ENCODE measurements at places on chromosomes 11 and 22.
A peak's percentile ranks its signal among the peaks of the same experiment; 100 is the strongest.

GRCh38 chr11:64357904-64358535 is 942 bp upstream of the RPS6KA4 start:
- DNase-seq = peak; percentile 83

DNA sequence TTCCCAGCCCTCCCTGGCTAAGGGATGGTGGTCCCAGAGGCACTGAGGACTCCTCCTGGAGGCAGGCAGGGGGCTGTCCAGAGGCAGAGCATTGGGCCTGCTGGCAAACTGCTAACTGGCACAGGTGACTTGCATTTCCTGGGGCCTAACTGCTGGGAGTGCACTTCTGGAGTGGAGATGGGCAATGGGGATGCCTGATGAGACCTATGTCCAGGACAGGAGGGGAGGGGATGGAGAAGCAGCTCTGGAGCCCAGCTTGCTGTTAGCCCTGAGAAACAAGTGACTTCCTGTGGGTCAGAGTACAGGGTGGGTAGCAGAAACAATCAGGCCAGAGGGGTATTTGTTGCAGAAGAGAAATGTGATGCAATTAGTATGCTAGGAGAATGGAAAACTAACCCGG is 253.2 kb downstream of the ST3GAL4 start:
- DNase-seq = no peak

DNA sequence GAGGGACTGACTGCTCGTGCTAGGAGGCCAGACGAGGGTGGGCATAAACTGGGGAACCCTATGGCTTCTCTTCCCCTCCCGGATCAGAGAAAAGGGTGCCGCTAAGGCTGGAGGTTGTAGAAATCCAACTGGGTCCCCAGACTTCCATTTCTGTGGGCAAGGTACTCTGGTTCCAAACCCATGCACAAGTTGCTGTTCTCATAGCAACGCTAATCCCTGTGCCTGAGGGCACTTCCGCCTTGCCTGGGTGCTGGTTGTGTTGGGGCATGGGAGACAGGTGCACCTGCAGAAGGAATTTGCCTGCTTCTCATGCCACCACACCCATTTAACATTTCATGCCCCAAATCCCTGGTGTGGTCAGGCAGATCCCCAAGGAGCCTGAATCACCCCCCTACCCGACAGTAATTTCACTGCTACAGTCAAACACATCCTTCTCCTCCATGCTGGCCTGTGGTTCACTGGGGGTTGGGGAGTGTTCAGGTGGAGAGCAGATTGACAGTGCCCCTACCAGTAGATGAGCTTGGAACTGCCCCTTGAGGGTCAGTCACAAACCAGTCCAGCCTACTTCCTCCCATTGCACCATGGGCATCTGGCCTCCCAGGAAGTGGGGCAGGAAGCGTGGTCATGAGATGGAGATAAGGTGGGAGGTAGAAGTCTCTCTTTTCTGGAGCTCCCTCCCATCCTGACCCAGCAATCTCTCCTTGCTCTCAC is 1.2 kb downstream of the C2CD2L start:
- DNase-seq = peak; percentile 70

DNA sequence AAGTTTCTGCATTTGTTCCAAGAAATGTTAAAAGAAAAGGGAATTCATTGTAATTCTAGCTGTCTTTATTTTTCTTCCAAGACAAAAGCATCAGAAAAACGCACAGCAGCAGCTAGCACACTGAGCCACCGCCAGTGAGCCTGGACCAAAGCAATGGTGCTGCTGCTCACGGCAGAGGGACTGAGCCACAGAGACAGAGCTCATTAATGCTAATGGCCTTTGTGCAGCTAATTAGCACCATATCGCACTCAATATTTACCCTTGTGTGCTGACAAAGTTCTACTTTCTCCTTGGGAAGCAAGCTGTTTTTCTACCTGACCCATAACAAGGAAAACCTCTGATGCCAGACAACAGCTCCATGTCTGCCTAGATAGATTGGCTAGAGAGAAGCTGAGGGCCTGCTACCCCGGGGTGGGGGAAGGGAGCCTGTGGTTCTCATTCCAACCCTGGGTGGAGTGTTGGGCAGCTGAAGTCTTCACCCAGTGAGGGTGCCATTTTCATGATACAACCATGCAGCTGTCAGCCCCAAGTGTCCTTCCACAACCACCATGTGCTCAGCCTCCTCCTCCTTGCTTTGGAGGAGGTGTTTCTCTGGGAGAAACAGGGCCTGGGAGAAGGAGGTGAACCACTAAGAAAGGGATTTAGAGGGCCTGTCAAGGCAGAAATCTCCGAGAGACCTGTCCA is 131.1 kb upstream of the NCAM1 start:
- DNase-seq = no peak

DNA sequence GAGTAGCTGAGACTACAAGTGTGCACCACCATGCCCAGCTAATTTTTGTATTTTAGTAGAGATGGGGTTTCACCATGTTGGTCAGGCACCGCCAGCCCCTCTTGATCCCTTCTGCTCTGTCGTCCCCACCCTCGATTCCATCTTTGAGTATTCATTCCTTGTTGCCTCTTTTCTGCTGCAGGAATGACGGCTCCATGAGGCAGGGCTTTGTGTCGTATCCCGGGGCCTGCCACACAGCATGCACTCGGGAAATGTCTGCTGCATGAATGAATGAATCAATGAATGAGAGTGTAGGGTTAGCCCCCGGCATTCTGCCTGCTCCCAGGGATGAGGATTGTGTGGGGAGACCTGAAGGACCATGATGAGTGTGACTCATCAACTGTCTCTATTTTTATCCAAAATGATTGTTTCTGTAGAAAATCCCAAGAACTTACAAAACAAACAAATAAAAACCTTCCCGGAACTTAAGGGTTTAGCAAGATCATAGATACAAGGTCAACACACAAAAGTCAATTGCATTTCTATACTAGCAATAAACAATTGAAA is 54.6 kb upstream of the SLC22A12 start:
- DNase-seq = no peak

GRCh38 chr11:96157517-96157873 is 185.5 kb downstream of the MAML2 start:
- no peak for DNase-seq

GRCh38 chr11:44505581-44506054 is 59.8 kb upstream of the CD82 start:
- DNase-seq = no peak

GRCh38 chr11:83611031-83611430 is 324.9 kb upstream of the CCDC90B start:
- no peak for DNase-seq

- no peak for DNase-seq
These were observed 13.2 kb downstream of the BBS1 start for GRCh38 chr11:66523611-66524010.

GRCh38 chr11:91773090-91773489 is 451.5 kb upstream of the FAT3 start:
- DNase-seq = no peak

GRCh38 chr11:83649528-83649855 is 363.3 kb upstream of the CCDC90B start:
- no peak for DNase-seq

- no peak for DNase-seq
These were observed at the start of gene OR52K1 for GRCh38 chr11:4482445-4482844. Gene OR52K1 (plus strand): TSS chr11:4482646. CDS start chr11:4488901, 6,255 bp downstream.

DNA sequence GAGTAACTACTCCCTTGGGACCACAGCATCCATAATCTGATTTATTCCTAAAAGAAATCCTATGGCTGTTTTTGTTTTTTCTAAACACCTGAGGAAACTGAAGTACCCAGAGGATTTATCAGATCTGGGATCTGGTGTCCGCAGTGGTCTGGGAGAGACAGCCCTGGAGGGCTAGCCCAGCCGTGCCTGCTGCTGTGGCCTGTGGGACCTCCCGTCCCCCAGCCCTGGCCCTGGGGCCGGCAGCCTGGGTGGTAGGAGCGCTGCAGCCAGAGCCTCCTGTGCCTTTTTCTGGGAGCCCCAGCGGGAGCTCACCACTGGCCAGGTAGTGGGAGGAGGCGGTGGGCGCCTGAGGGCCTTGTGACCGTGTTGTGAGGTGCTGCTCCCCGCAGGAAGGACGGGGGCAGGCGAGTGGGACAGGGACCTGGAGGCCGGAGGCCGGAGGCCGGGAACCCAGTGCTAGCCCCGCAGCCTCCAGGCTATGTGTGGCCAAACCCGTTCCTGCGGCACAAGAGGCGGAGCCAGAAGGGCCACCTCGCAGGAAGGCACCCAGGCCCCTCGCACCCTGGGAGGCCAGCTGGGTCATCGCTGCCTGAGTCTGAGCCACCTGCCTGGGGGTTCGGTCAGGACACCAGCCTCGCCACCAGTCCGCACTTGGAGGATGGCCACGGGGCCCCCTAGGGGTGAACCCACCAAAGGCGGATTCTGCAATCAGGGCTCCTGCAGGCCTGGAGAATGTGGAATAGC is 18.2 kb upstream of the C11orf96 start:
- DNase-seq = no peak

- DNase-seq = no peak
These were observed 49.4 kb upstream of the NAV2 start for GRCh38 chr11:19663206-19663605.

DNA sequence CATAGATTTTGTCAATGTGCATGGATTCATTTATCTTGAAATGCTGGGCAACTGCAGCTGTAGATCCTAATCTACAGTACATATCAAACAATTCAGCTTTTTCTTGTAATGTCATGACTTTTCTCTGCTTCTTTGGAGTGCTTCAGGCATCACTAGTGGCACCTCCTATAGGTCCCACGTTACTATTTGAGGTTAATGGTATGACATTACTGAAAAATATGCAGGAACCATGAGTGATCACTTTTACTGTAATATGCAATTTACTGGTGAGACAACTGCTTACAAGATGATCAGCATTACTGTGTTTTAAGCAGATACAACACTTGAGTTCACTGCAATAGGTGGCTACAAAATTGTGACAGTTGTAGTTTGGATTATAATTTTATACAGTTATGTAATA is 3.0 kb downstream of the CENATAC start:
- no peak for DNase-seq

DNA sequence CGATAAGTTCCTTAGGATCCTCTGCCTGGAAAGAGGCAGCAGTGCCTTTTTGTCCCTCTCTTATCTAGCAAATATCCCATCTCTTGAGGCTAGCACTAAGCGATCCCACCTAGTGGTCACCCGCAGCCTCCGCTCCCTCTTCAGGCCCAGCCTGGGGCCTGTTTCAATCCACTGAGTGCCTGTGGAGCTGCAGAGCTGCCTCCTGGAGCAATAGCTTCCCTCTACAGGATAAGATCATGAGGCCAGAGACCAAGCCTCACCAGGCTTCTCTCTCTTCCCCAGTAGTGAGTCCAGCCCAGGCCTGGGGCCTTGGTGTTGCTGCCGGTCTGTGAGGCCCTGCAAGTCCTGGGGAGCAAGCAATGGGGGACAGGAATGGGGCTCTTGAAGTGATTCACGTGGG is 65.8 kb downstream of the SLC22A12 start:
- no peak for DNase-seq

- no peak for DNase-seq
These were observed 257.7 kb downstream of the TBC1D22A start for GRCh38 chr22:47020166-47020565.

DNA sequence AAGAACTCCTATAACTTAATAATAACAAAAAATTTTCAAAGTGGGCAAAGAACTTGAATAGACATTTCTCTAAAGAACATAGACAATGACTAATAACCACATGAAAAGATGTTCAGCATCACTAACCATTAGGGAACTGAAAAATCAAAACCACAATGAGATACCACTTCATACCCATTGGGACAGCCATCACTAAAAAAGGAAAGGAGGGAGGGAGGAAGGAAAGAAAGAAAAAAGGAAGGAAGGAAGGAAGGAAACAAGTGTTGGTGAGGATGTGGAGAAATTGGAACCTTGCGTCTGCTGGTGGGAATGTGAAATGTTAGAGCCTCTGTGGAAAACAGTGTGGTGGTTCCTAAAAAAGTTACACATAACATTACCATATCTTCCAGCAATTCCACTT is 55.8 kb downstream of the MS4A13 start:
- DNase-seq = no peak

DNA sequence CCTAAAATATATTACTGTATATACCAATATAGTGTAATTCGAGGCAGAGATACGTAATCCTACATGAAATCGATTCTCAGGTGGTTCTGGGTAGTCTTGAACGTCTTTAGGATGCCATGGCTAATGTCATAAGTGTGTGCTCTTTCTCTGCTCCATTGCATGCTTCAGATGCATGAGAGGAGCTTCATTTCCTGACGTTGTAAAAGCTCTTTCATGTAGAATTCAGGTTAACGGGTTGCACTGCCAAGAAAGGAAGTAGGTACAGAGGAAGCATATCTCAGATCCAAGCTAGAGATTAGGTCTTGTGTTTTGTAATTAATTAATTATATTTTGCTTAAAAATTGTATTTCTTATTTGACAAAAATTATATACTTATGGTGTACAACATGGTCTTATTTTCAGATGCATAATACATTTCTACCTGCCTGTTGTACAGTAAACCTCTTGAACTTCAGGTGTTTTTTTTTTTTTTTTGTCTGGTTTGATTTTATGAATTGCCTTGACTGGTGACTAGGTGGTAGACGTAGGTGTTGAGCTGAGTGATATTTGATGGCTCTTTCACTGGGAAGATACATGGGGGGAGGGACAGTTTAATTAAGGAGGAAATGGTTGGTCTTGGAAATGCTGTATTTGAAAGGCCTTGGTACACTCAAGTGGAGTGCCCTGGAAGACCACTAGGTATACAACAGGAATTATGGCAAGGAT is 9.3 kb downstream of the NUP50 start:
- DNase-seq = no peak

DNA sequence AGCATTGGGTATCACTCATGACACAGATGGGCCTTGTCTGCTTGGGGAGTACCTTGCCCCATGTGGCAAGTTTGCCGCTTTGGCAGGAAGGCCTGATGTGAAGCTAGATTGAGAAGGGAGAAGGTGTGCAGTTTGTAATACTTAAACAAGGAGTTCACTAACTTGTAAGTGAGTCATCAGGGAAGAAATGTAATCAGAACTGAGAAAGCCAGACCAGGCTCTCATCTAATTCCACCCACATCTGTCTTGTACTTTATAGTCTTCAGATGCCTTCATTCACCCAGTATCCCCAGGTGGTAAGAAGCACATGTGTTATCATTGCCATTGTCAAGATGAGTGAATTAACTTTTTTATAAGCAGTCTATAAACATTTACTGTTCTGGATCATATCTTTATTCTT is 116.0 kb upstream of the DDI1 start:
- DNase-seq = no peak

DNA sequence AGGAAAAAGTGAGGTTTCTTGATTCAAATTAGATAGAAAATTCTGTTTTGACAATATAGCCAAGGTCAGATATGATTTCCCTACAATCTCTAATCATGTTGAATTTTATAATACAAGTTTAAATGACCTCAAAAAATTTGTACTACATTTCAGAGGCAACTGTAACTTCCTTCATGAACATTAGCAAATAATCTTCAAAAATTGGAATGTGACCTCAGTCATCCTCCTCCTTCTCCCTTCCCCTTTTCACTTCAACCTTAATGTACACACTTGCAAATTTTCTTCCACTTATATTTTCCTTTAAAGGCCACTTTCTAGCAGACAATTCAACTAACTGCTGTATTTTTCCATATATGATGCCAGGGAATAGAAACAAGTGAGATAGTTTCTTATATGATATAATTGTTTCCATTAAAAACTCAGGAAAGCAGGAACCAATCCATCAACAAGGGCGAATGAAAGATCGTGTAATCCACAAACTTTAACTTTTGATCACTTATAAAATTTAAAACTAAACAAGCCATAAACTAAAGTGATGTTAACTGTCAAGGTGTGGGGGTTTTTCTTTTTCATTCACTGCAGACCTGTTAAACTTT is 60.3 kb downstream of the MAML2 start:
- no peak for DNase-seq

GRCh38 chr22:45129703-45130524 is 33.8 kb upstream of the NUP50 start:
- peak; percentile 64 for DNase-seq

GRCh38 chr22:46589871-46590271 is 30.3 kb upstream of the GRAMD4 start:
- DNase-seq = no peak

- DNase-seq = no peak
These were observed 22.2 kb upstream of the ZNF143 start for GRCh38 chr11:9438611-9439010.
